ENCODE measurements at places on chromosomes 7 and 10.
A peak's percentile ranks its signal among the peaks of the same experiment; 100 is the strongest.

GRCh38 chr7:155167706-155168365 lies 97.7 kb downstream of the HTR5A start:
- no peak for DNase-seq

DNA sequence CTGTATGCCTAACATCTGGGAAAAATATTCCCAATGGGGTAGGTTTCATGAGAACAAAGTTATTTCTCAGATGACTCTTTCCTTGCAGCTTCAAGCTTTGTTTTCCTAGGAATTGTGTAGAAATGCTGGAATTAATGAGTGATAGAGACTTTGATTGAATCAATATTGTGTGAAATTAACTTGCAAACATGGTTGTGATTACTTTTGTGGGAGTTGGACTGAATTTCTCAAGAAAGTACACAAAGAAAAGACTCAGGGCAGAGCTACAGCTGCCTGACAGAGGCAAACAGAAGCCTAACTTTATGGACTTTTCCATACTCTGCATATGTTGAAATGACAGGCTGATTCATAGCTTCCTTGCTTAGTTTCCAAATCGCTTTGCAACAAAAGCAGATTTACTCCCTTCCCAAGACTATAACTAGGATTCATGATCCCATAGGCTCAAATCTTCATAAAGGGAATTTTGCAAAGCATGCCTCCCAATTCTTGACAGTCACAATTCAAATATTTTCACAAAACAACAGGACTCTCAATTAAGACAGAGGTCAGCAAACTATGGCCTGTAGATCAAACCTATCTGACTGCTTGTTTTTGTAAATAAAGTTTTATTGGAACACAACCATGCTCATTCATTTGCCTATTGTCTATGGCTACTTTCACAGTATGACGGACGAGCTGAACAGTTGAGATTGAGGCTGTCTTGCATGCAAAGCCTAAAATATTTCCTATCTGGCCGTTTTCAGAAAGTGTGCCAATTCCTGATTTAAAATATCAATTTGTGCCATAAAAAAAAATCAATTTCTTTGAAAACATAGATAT lies 27.6 kb downstream of the NRP1 start:
- no peak for DNase-seq

- no peak for DNase-seq
Observed at GRCh38 chr10:92122941-92123450, 167.9 kb downstream of the CPEB3 start.

GRCh38 chr10:24357344-24358004 lies 148.5 kb downstream of the KIAA1217 start:
- no peak for DNase-seq

DNA sequence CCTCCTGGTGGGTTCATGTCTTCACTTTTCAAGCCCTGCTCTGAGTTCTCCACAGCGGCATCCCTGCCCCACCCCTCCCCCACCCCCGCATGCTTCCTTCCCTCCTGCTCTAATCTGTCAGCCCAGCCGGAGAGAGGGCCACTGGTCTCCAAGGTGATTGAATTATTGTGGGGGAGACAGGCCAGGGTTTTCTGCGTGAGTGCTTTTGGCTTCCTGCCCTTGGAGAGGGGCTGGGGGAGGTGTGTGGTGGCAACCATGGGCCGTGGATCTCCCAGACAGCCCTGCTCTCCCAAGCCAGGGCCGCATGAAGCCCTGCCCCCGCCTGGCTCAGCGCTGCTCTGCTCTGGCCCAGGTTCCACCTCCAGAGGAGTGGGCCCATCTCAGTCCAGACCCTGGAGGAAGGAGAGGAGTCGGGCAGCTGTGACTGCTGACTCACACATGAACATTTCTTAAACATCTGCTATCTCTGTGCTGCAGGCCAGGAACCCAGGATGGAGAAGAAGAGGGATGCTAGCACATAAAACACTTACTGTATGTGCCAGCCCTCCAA lies 109.9 kb downstream of the ZMIZ1 start:
- no peak for DNase-seq

DNA sequence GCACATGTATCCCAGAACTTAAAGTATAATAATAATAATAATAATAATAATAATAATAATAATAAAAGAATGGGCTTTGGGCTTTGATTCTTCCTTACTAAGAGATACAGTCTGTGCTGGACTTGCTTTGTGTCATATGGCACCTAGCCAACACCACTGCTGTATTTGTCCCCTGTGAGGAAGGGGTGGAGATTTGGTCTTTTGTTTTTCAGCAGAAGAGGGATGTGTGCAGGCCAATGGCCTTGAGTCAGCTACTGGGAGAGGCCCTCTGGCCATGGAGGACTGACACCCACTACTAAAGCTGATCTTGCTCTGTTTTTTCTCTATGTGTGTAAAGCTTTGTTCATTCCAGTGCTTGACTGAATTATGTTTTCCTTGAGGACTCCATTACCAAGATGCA lies 573.0 kb upstream of the PCDH15 start:
- no peak for DNase-seq

GRCh38 chr10:28604567-28605536 lies 71.9 kb downstream of the WAC start:
- DNase-seq: no peak

- DNase-seq: no peak
Observed at GRCh38 chr10:3400348-3400747, 227.8 kb upstream of the PITRM1 start.

DNA sequence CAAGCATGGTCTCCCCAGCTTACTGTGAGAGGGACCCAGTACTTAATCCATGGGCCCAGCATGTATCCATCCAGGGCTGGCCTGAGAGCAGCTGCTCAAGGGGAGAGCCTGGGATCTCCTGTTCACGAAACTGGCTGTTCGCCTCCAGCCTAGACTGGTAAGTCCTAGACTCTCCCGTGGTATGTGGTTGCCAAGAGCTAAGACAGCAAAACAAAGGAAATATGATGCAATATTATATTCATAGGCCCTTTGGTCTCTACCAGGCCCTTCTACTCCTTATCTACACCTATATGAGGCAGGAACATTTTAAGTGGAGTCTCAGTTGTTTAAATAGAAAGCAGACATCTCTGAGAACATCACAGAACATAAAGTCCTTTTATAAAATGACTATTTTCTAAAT lies 28.9 kb upstream of the STK17A start:
- DNase-seq: no peak

DNA sequence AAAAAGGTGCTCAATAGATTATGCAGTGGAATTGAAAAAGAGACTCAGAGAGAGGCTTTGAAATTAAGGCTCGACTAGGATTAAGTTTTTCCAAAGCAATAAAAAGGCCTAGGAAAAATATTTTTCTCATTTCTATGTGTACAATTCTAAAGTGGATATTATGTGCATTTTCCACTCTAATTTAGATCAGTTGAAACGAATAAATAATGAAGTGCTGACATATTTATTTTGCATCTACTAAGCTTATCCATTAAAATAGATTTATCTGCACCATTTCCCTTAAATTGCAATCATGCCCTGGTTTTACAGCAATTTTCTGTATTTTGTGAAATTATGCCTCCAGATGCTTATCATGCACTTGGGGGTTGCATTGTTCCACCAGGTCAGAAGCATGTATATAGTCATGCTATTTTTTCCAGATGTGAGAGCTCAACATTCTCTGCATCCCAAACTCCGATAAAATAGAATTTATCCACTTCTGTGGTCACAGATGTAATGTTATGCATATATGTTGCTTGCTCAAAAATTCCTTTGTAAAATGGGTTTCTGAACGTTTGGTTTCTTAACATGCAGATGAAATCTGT lies 18.3 kb downstream of the FIGNL1 start:
- no peak for DNase-seq

DNA sequence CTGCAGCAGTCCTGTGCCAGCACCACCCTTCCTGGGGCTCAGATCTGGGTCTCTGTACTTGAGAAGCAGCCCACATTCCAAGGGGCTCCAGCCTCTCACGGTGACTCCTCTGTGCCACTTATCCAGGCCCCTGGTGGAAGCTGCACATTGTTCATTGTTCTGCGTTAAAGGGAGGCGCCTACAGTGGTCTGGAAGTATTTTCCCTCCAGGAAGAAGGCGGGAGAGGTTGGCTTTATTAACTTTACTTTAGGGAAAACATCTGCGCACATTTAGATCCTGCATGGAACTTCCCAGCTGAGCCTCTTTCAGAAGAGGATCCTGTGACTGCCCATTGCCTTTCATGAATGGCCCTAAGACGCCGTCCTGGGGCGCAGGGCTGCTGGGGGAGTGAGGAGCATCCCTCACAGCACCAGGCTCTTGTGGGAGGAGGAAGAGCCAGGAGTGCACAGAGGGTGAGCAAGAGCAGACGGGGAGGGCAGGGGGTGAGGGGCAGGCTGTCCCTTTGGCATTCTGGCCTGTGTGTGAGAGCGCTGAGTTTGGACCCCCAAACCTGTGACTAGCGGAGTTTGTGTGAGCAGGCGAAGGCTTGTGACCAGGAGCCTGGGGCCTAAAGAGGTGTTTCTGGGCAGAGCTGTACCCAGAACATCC lies 98.6 kb upstream of the BTBD16 start:
- DNase-seq: no peak

DNA sequence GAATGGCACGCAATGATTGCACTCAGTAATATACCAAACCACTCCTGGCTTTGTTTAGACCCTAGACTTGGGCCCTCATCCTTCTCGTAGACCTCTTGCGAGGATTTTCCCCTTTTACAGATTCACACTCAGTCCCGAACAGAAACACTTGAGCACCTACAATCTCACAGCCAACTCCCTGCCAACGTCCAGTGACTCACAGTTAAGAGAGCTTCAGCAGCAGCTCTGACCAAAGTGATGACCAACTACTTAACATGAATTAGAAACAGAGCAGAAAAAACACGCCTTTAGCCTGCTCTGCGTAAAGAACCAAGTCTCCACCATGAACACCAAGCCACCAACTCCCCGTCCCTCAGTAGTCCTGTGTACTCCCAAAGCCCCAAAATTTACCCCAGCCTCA lies 2.2 kb downstream of the DNAJC30 start:
- DNase-seq: no peak

GRCh38 chr10:96721207-96721572 lies 876 bp upstream of the PIK3AP1 start:
- peak; percentile 46 for DNase-seq

DNA sequence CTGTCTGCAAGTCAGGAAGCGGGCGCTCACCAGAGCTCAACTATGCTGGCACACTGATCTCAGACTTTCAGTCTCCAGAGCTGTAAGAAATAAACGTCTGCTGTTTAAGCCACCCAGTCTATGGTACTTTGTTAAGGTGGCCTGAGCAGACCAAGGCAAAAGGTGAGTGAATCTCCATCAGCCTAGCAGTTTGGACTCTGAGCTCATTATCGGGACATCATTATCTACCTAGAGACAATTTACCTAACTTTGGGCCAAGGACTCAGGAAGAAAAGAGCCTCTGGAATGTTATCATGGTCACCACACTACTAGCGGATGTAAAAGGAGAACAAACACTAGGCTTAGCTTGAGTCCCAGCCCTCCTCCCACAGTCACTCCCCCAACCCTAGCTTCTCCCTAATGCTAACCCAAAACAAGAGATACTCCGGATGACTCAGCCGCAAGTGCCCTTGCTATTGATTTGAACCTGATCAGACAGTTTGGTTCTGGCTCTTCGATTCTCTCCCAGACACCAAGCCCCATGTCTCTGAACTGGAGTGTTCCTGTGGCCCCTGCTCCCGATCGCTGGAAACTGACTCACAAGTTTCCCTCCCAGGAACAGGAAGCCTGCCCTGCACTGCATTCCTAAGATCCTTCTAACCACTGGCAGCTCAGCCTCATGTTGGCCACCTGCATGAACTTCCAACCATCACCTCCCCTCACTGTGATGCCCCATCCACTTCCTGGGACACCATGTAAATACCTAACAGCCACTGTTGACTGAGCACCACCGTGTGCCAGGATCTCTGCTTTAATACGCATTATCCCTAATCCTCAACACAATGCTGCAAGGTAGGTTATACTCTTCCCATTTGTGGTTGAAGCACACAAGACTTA lies 34.5 kb downstream of the CREB3L2 start:
- DNase-seq: no peak

GRCh38 chr7:113890331-113891030 lies 28.3 kb downstream of the PPP1R3A start:
- no peak for DNase-seq

- DNase-seq: no peak
Observed at GRCh38 chr7:105178928-105179541, 165.0 kb downstream of the KMT2E start.

- peak; percentile 66 for DNase-seq
Observed at GRCh38 chr10:49184642-49185111, 3.5 kb downstream of the TMEM273 start.

GRCh38 chr10:132977076-132977475 lies 34.7 kb upstream of the CFAP46 start:
- DNase-seq: no peak

GRCh38 chr7:137999496-138000080 lies 2.3 kb downstream of the CREB3L2 start:
- DNase-seq: no peak

GRCh38 chr7:88254721-88255424 lies 35.0 kb upstream of the SRI start:
- no peak for DNase-seq

GRCh38 chr7:38229884-38230642 lies 43.4 kb downstream of the TARP start:
- no peak for DNase-seq

GRCh38 chr10:132516771-132517725 lies 20.5 kb upstream of the INPP5A start:
- peak; percentile 97 for DNase-seq

- DNase-seq: peak; percentile 40
Observed at GRCh38 chr7:47283497-47284131, 298.3 kb downstream of the TNS3 start.

DNA sequence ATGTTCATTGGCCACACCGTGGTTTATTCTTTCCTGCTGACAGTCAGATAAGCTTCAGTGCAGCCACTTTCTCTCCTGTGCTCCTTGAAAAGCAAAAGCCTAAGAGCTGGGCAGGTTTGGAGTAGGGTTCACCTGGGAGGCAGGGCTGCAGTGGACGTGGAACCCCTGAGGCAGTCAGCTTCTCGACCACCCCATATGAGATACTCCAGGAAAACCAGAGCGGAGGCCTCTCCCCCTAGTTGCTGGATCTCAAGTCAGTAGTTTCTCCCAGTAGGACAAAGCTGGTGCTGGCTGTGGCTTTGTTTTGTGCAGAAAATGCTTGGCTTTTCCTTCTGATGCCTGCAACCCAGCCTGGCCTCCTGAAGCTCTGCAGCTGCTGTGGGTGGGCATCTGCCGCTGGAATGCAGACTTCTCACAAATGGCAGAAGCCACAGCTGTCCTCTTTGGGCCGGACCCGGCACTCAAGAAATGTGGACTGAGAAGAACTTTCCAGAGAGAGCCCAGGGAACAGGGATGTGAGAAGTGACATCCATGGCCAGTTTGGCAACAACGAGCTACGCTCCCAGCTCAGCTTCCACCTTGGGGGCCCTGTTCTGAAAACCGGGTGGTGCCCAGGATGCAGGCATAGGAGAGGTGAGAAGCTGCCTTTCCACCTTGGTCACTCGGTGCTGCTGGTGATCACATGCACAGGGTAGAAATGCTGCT lies 276.6 kb upstream of the TCERG1L start:
- DNase-seq: peak; percentile 76

- DNase-seq: peak; percentile 40
Observed at GRCh38 chr10:102735065-102735562, 8.6 kb upstream of the WBP1L start.

Measured in lower leg skin (tissue), 4 donors.